ENCODE measurements at places on chromosomes 5 and 9.

DNA sequence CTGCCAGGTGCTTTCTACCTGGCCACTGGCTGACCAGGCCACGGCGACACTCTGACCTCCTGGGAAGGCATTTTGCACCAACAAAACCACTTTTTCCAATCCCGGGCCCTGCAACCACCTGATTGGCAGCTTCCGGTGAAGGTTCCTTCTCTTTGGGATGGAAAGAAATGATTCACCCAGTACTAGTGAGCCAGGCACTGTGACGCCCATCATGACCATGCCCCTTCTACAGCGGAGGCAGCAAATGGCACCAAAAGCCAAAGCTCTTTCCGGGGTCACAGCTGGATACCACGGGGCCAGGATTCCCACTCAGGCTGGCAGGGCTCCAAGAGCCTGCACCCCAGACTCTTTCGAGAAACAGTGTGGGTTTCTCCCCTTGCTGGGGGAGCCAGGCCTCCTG lies 4.7 kb downstream of the NOTCH1 start:
- no peak for DNase-seq

DNA sequence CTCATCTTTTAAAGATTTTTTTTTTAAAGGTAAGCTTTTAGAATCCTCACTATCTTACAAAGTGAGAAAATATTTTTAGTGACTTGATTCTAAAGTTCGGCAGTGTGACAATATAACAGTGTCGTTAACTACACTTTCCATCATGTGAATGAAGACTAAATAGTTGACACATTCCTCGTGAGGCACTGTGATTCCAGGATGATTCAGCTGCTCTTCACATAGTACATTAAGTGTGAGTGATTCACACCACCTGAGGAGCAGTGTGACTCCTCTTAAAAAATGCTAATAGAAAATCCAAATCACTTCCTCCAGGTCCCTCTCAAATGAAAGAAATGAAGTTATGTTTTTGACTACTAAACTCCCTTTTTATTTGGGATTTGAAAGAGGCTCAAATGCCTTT lies 589.5 kb downstream of the GABRG2 start:
- DNase-seq, result no peak

GRCh38 chr5:134938030-134938429 lies 29.7 kb upstream of the CATSPER3 start:
- DNase-seq, result no peak

DNA sequence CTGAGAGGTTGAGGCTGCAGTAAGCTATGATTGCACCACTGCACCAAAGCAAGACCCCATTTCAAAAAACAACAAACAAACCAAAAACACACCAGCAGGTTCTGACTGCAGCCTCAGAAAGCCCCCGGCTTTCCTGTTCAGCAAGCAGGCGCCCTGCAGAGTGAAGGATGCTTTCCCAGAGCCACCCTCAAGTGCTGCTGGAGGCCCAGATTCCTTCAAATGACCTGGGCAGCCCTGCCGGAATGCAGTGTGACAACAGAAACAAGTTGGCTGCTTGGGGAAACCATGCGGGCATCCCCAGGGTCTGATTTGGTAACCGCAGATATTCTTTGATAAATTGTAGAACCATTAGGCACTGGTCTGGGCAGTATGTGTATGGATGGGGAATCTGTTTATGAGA lies 35.7 kb upstream of the GNE start:
- no peak for DNase-seq

DNA sequence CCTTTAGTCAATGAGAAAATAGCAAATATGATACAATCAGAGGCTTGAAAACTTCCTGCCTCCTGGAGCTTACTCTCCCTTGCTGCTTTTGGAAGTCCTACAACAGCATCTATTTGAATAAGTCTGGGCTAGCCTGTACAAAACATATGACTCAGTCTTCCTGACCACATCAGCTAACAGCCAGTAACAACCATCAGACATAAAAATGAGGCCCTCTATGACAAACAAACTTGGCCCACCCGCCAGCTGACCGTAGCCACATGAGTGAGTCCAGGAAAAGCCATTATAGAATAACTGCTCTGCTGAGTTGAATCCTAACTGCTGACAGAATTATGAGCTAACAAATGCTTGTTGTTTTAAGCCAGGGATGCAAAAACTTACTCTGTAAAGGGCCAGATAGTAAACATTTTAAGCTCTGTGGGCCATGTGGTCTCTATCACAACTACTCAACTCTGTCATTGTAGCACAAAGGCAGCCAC lies 347.6 kb downstream of the PTPRD start:
- no peak for DNase-seq

- peak; percentile 58 for DNase-seq
Measured at GRCh38 chr9:35736201-35736633, 3.8 kb downstream of the CREB3 start.

GRCh38 chr5:19122923-19123322 lies 865.1 kb downstream of the CDH18 start:
- DNase-seq, result no peak

GRCh38 chr9:85108746-85109145 lies 439.2 kb downstream of the NTRK2 start:
- DNase-seq, result no peak

DNA sequence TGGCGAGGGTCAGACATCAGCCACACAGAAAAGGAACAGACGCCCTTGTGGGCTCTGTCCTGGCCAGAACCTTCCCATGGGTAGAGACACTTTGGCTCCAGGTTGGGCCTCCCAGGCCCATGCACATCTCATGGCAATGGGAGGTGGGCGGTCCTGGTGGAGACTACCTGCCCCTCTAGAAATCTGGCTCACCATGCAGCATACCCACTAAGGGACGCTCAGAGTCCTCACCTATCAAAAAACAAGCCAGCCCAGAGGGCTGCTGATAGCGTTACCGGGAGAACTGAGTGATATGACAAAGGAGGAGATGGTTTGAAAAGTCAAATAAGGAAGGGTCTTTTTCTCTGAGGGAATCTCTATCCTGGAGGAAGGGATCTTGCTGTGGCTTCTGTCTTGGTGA lies 62.1 kb downstream of the C5orf15 start:
- DNase-seq, result no peak

- peak; percentile 39 for DNase-seq
Measured at GRCh38 chr5:155943516-155944407, 383.2 kb upstream of the SGCD start.

DNA sequence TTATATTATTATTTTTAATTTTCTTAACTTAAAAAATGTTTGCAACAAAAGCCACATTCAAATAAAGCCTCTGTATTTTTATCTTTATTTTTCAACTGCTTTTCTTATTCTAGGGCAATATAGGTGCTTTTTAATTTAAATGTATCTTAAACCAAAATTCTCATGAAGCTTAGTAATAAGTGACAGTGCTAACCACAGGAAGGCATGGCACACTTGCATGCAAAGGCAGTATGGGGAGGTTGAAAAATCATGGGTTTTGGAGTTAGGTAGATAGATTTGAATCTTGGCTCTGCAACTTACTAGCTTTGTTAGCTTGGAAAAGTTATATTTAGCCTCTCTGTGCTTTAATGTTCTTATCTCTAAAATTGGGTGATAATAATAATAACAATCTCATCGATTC lies 458.0 kb downstream of the DMAC1 start:
- no peak for DNase-seq

- no peak for DNase-seq
Measured at GRCh38 chr9:14296495-14297113, 17.3 kb downstream of the NFIB start.

- no peak for DNase-seq
Measured at GRCh38 chr5:51138164-51138563, 245.1 kb upstream of the ISL1 start.

- DNase-seq, result no peak
Measured at GRCh38 chr9:93115486-93116071, 18.5 kb downstream of the NINJ1 start.

- no peak for DNase-seq
Measured at GRCh38 chr5:36945687-36946086, 69.1 kb downstream of the NIPBL start.
